GM03348 (cell line): ENCODE measurements at places on chromosomes 11 and 22.
A peak's percentile ranks its signal among the peaks of the same experiment; 100 is the strongest.

DNA sequence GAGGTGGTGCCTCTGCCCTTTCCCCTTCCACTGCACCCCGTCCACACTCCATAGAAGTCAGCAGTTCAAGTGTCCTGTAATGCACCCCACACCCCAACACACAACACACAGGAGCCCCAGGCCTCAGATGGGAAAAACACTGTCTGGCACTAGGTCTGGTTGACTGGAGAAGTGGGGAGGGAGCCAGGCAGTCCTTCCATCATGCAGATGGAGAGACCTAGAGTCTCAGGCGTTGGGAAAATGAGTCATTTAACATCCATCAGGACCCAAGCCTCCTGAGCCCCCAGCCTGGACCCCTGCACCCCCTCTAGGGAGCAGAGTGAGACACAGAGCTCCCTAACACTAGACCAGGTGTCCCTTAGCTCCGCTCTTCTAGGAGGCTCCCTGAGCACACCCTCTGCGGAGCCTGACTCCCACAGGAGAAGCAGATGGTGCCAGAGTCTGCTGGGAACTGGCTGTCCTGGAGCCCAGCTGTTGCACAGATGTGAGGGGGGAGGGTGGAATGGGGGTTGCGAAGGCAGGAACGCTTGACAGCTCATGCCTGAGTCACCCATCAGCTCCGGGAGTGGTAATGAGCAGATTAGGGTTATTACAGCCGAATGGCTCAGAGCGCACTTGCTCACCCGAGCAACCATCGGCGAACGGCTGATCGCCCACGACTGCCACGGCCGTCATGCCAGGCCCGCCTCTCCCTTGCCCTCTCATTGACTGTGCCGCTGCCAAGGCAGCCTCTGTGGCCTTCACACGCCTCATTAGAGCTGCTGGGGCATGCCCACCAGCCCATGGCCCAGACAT lies 22.1 kb upstream of the SYT7 start:
- peak; percentile 97 for DNase-seq

- peak; percentile 51 for DNase-seq
Observed at GRCh38 chr22:46297151-46297812, 612 bp downstream of the GTSE1 start.

DNA sequence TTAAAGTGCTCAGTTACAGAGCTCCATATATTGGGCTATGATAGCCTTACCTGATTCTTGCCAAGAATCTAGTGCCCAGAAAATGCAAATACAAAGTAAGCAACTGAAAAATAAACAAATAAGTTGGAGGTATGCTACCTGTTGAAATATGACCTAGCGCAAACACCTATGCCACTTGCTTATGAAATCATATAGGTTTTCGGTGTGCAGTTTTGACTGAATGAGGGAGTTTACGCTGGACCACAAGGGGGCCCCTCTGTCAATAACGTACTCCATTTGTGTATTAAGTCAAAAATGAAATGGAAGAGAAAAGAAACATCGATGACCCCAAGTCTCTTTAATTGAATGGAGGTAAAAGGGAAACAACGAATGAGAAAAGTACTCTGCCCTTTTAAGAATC lies 84.9 kb upstream of the TRIM77 start:
- DNase-seq = no peak

DNA sequence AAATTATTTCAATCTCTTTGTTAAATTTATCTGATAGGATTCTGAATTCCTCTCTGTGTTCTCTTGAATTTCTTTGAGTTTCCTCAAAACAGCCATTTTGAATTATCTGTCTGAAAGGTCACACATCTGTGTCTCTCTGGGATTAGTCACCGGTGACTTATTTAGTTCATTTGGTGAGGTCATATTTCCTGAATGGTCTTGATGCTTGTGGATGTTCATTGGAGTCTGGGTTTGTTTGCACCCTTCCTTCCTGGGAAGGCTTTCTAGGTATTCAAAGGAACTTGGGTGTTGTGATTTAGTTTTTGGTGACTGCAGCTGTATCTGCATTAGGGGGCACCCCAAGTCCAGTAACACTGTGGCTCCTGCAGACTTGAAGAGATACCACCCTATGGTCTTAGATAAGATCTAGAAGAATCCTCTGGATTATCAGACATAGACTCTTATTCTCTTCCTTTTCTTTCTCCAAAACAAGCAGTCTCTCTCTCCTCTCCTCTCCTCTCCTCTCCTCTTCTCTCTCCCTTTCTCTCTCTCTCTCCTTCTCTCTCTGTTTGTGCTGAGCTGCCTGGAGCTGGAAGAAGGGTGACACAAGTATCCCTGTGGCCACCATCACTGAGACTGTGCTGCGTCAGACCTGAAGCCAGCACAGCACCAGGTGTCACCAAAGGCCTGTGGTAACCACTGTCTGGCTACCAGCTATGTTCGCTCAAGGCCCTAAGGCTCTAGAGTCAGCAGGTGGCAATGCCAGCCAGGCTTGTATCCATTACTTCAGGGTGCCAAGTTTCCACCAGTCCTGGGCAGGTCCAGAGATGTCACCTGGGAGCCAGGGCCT lies 3.3 kb upstream of the HEPN1 start:
- no peak for DNase-seq

DNA sequence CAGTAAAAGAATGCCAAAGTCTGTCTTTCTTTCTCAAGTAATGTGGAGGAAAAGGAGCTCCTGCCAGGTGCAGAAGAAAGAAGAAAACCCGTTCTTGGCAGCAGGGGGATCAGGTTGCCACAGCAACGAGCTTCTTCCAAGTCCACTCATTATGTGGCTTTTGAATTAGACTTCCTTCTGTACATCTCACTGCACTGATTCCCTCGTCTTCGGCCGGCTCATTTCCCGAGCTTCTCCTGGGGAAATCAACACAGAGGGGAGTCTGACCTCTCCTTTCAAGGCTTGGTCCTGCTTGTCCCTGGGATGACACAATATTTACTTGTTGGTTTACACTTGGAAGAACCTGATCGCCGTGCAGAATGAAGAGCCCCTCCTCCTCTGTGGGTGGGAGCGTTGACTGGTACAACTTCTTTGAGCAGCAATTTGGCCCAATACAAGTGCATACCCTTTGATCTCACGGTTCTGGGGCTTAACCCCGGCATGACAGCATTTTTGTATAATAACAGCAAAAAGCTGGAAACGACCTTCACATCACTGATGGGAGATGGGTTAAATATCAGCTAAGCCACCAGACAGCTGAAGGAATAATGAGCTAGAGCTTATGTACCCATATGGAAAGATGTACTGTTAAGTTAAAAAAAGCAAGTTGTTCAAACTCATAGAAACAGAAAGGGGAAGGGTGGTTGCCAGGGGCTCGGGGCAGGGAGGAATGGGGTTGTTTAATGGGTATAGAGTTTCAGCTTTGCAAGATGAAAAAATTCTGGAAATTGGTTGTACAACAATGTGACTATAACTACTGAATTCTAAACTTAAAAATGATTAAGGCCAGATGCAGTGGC lies 35.4 kb downstream of the MCHR1 start:
- DNase-seq = no peak

- no peak for DNase-seq
Observed at GRCh38 chr11:60974726-60975125, 3.2 kb downstream of the CD6 start.

DNA sequence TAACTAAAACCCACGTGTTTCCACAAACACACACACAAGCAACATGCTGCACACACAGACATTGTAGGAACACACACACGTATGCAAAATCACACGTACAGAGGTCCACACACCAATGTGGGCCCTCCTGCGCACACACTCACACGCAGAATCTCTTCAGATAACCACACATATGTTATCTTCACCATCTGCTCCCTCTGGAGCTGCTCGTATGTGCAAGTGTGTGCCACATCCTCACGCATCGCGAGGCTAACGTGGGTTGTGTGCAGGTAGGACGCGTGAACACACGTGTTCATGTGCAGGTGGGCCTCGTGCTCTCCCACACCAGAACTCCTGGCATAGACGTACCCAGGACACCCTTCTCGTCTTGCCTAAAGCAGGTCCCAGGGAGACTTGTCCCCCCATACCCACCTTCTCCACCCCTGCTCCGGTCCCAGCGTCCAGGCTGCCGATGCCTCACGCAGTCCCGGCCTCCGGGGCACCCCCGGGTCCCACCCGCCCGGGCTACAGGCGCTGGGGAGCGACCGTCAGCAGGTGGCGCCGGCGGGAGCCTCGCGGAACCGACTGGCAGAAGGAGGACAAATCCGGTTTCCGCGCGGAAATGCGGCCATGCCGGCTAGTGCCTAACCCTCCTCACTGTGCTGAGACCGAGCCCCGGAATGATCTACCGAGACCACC lies 10.3 kb upstream of the IGSF9B start:
- DNase-seq = peak; percentile 49

DNA sequence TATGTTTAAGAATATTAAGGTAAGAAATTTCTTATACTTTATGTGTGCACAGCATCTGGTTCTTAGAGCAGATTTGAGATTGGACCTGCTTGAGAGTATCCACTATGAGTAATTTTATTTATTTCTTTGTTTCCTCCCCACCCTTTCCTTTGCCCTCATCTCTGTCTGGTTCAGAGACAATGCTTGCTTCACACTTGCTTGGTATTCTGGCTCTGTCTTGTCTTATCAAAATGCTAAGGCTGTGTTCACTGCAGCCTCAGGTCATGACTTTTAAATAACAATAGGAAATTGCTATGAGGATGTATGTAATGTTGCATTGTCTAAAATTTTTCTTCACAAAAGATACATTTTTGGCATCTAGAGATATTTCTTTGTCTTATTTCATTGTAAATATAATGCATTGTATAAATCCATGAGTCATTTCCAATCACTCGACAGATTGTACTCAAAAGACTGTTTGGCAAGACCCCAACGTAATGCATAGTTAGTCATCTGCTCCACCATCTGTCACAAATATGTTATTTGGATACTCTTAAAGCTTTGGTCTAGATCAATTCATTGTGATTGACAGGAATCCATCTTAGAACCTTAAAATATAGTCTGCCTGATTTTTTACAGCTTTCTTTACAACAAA lies 395.7 kb downstream of the AASDHPPT start:
- no peak for DNase-seq

DNA sequence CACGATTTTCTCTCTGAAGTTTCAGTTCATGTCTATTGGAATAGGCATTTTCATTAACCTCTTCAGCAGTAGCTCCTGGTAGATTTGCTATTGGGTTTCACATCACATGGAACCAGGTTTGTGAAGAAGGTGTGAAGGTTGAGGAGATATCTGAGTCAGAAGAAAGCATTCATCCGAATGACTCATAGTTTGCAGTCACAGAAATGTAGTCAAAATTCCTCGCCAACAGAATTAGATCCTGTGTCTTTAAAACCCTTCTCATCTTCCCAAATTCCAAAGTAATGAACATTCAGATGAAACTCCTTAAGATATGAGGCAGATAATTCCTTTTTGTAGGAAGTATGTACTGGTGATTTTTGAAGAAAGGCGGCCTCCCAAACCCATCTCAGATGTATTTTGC lies 125.0 kb upstream of the LARGE1 start:
- DNase-seq = no peak

DNA sequence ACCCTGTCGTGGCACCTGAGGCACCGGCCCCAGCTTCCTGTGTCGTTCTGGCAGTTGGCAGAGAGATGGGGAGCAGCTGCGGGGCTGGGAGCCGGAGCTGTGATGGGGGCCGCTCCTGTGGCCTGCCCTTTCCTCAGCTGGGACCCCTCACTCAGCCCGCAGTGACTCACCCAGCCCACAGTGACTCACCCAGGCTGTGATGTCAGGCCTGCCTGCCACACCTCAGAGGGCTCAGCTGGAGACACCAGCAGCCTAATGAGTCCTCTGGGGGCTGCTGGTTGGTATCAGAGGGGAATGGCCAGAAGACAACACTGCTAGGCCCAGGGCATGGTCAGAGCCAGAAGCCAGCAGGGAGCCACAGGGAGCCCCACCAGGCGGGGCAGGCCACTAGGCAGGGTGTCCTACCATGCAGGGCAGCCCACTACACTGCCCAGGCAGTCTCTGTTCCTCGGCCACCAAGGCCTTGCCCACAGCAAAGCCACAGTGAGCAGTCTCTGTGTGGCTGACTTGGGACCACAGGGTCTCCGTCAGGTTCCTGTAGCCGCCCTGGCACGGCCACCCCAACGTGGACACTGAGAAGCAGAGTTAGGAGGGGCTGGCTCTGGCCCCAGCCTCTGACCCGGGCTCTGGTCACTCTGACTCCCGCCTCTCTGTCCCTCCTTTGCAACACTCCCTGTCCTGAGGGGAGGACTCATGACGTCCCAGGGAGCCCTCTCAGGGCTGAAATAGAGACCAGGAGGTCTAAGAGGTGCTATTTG lies 4.2 kb upstream of the FXYD2 start:
- peak; percentile 42 for DNase-seq

- DNase-seq = no peak
Observed at GRCh38 chr22:45961679-45962433, 15.1 kb downstream of the WNT7B start.

DNA sequence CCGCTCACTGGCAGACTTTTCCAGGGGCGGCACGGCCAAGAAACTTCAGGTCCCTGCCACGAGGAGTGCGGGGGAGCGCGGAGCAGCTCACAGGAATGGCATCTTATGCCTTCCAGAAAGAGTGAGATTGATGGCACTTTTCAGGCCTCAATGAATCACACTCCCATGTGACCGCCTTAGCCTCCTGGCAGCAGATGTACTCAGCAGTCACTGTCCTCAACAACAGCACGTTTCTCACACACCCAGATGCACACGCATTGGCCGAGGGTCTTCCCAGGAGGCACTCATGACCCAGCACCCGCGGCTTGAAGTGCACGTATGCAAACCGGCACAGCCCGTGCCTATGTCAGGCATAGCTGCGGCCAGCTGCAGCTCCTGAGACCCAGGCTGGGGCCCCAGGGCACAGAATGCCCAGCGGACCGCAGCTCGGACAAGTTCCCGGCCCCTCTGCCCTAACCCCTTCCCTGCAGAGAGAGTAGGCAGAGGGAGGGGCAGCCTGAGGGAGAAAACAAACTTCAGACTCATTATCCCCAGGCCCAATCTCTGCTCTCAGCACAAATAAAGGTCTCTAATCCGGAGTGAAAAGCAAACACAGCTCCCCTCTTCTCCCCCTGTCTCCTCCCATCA lies 48.3 kb downstream of the RPUSD4 start:
- peak; percentile 91 for DNase-seq

- DNase-seq = no peak
Observed at GRCh38 chr11:112519751-112520150, 259.1 kb upstream of the PLET1 start.

DNA sequence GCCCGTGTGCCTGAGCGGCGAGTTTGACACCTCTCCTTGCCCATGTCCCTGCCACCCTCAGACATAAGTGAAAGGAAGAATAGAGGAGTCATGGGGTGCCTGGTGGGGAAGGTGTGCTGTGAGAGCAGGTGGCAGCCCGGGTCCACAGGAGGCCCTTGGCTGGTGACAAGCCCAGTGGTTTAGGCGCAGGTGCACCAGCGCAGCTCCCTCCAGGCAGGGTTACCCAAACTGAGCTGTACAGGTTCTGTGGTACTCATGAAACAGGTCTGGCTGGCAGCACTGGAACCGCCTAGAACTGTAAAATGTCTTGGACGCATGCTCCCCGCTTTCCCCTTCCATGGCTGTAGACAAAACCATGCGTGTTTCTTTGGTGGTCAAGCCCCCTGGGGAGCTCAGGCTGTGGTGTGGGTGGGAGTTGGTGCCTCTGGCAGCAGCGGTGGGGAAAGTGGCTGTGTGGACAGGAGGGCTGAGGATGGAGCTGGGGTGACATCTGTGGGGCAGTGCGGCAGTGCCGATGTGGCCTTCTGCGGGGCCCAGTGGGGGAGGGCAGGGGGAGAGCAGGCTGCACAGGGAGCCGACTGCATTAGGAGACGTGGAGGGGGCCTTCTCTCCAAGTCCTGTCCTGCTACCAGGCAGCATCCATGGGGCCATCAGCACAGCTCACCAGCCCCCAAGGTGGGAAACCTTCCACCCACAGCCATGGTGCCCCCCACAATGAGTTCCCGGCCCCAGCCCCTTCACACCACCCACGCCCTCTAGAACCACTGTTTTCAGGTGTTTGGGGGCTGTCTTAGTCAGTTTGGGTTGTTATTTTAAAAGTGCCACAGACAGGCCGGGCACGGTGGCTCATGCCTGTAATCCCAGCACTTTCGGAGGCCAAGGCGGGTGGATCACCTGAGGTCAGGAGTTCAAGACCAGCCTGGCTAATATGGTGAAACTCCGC lies 5.6 kb upstream of the GTSE1 start:
- no peak for DNase-seq
